ENCODE measurements at places on chromosomes 13 and 19.

- no peak for DNase-seq
These were observed 10.0 kb downstream of the COL4A2 start for GRCh38 chr13:110317093-110317492.

- no peak for DNase-seq
These were observed 100.3 kb upstream of the DOCK9 start for GRCh38 chr13:99078017-99078771.

- no peak for DNase-seq
These were observed 2175.9 kb downstream of the PCDH9 start for GRCh38 chr13:65054277-65054676.

DNA sequence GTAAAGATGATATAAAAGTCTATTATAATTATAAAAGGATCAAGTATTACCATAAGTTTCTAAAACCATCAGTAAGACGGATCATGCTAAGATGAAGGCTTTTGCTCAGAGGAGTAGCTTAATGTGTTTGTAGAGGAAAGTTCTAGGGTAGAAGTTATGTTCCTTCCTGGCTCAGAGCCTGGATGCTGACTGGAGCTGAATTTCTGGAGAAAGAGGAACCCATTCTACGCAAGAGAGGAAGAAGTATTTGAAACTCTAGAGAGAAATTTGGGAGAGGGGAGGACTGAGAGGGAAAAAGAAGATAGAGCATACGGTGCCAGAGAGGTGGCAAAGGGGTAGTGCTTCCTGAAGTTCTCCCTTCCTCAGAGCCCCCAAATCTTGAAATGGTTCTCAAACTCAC lies 51.4 kb upstream of the SGCG start:
- no peak for DNase-seq

GRCh38 chr19:28977826-28978225 lies 235.1 kb downstream of the UQCRFS1 start:
- no peak for DNase-seq

DNA sequence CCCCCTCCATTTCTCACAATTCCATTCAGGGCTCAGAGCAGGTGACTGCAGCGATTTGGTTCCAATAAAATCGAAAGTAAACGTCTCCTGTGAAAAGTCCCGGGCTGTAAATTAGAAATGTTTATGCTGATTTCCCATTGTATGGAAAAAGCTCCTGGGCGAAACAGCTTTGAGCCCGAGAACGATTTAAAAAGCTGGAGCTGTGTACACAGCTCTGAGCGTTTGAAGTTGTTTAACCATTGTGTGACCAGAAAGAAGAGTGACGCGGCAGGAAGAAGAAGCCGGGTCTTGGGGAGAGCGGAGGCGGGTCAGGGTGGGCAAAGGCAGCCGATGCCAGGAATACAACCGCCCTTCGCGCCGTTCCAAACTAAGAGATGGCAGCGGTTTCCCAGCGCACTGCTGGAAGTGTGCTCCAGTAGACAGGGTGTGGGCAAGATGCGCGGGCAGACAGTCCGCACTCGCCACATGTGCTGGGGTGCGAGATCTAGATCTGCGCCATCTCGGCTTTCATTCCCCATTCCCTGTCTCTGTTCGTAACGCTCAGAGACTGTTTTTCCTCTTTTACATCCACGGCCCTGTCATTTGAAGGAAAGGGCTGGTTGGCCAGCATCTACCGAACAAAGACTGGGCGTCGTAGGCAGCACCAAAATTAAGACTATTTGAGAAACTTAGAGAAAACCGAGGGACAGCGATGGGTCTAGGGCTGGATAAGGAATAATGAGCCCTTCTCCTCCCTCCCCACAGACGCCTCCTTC lies 960 bp upstream of the GSX1 start:
- peak; percentile 7 for DNase-seq

- DNase-seq, result no peak
These were observed at the start of gene KCNRG for GRCh38 chr13:50015258-50015657. KCNRG (plus strand) TSS chr13:50015444; CDS start chr13:50015494, 50 bp downstream.

DNA sequence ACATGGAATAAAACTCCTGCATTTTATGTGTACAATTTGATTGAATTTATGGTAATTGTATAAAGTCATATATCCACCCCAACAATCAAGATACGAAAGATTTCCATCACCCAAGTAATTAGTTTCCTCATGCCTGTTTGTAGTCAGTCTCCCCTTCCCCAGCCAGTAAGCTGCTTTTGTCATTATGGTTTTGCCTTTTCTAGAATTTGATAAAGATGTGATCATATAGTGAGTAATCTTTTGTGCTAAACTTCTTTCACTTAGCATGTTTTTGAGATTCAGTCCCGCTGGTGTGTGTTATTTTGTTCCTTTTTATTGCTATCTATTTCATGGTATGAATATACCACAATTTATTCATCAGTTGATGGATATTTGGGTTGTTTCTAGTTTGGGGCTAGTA lies 16.0 kb downstream of the ITM2B start:
- DNase-seq, result no peak

- DNase-seq, result no peak
These were observed 1237.4 kb downstream of the UQCRFS1 start for GRCh38 chr19:27975419-27976005.

DNA sequence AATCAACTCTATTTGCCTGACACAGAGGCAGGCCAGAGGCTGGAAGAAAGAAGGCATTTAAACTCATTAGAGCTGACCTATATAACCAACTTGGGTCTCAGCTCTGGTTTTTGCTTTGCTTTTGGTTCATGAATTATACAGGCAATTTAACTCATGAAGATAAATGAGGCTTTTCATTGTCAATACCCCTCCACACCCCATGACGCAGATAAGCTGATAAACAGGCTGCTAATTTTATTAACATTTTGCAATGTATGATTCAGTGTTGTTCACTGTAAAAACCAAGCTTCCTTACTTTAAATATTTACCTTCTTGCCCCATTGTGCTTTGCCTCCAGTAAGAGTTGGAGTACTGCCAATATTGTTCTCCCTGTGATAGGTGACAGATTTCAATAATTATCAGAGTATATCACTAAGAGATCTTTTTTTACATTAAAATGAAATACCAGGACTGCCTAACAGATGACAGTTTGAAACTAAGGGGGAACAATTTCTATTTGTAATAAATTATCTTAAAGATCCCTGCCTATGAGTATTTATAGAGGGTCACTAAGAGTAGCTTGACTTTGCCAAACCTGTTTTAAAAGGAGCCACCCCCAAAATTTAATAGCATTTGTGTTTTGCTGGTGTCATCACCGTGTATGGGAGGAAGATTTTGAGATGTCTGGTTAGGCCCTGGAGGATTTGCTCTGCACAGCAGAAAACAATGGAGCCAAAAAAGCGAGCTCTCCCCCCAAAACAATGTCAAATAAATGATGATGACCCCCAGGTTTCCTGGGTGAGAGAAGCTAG lies 472.7 kb upstream of the NBEA start:
- DNase-seq, result peak; percentile 50

DNA sequence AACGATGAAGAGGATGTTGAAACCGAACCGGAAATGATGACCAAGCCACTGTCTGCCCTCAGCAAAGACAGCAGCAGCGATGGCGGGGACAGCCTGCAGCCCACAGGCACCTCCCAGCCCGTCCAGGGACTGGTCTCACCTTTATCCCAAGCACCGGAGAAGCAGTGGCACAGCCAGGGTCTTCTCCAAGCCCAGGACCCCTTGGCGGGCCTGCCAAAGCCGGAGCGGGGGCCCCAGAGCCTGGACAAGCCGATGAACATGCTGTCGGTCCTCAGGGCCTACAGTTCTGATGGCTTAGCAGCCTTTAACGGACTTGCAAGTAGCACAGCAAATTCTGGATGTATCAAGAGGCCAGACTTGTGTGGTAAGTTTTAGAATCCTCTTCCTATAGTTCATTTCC lies 177.0 kb downstream of the ZNF536 start:
- no peak for DNase-seq

- DNase-seq, result peak; percentile 15
These were observed 452.7 kb downstream of the TSHZ3 start for GRCh38 chr19:30896554-30896953.

GRCh38 chr13:114124921-114125320 lies 7.5 kb downstream of the RASA3 start:
- no peak for DNase-seq

DNA sequence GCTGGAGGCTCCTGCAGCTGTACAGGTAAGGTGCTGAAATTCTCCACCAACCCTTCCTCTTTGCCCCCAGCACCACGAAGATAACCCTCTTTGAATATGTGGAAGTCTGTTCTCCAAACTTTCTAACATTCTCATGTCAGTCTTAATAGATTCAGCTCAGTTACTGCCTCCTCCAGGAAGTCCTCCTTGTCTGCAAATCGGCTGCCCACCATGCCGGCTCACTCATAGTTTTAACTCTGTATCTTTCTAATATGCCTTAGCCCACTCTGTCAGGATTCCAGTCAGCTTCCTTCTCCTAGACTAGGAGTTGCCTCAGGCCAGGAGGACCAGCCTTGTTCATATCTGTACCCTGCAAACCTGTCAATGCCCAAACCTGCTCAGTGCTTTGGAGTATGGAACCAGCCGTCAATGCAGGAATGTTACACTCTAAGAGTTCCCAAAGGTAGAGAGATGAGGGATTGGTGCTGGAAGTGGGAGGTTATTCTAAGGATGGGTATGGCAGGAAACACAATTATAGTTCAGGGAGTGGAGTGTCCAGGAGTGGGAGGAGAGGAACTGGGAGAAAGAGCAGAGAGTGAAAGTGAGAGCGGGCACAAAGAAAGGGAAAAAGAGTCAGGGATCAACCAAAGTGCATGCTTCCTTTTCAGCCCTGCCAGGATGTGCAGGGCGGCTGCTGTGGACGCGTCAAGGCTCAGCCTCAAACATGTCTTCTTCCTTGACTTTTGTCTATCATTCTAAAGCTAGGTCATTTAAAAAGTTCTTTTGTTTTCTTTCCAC lies 38.0 kb upstream of the ALOX5AP start:
- no peak for DNase-seq

DNA sequence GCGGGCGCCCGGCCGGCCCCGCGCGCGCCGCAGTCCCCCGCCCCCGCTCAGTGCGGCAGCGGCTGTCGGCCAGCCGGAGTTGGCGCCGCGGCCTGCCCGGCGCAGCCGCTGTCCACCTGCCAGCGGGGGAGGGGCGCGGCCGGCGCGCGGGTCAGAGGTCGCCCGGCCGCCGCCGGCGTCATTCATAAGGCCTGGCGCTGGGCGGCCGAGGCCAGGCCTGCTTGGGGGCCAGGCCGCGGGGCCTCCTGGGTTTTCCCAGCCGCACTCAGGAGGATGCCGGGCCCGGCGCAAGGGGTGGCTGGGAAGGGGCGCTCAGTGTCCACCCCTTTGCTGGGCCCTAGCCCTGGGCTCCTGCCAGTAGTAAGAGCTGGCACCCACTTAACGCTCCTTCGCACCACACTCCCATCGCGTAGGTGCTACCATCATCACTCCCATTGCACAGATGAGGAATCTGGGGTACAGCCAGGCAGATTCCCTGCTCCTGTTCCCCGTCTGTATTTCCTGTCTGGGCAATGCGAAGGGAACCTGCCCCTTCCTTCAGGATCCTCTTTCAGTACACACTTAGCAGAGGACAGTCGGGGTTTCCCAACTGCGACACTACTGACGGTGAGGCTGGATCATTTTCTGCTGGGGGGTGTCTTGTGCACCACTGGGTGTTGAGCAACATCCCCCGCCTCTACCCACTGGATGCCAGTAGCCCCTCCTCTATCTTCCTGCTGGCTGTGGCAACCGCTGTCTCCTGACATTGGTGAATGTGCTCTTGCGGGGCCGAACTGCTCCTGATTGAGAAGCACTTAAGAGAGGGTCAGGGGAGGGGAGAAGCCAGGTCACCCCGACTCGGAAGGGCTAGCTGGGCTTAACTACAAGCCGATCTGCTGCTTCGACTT lies 846 bp upstream of the PRKACA start:
- peak; percentile 20 for DNase-seq

- DNase-seq, result no peak
These were observed 2.5 kb upstream of the UBE2M start for GRCh38 chr19:58560921-58561320.

DNA sequence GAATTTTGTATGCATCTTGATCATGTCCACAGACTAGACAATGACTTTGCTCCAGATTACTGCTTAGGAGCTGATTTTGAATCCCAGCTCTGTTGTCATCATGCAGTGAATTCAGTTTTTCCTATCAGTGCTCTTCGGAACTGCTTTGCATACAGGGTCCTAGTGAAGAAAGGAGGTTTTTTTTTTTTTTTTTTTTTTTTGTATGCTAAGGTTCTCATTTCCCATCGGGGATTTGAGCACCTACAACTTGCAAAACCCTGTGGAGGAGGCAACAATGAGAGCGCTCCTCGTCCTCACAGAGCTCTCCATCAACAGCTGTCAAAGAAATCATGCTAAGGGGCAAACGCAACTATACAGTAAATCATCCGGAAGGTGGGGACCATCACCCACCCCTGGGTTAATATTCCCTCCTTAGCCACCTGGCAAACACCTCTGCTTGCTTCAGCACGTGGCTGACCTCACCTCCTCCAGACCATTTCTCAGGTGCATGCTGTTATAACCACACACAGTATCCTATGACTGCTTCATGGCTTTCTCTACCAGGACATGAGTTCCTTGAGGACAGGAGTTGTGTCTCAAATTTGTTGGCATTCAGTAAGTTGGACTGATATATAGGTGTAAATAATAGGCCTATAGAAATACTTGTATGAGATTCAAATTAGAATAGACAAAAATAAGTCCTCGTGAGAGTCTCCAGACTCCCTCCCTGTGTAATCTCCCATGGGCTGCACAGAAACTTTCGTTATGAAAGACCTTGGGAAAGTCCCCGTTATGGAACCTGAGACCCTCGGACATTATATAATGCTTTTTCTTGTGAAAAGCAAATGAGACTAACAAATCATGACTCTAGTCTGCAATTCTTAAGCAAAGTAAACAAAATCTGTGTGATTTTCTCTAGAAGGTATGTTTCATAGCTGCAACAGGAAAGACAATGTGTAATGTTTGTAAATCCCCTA lies 113.8 kb downstream of the KATNAL1 start:
- no peak for DNase-seq

DNA sequence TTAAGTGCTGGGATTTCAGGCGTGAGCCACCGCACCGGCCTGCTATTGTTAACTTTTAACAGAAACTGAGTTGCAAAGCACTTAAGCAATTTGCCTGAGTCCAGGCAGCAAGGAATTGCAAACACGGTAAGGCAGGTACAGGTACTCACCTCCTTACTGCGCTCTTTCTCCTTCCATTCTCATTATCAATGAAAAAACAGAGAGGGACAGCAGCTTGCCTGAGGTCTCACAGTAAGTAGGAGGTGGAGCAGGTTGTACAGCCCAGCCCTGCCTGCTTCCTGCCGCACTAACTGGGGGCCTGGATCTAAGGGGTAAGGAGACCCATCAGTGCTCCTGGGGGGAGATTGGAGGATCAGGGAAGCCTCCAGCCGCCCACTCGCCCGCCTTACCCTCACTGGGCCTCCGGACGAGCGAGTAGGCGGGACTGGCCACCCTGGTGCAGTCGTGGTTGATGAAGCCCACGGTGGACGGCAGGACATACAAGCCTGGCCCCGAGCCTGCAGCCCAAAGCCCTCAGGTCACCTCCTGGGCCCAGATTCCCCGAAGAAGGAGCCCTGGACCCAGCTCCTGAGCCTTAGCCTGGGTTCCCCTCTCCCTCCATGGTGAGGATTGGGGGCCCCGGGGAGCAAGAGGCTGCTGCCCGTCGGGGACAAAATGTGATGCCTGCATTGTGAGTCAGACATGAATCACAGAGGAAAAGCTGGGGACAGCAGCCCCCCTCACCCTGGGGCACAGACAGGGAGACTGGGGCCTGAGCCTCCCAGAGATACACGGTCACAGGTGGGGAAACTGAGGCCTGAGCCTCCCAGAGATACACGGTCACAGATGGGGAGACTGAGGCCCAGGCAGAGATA lies 11.4 kb upstream of the SHC2 start:
- DNase-seq, result no peak

GRCh38 chr19:1911995-1912394 lies 6.8 kb downstream of the ADAT3 start:
- DNase-seq, result no peak

- DNase-seq, result peak; percentile 92
These were observed at the start of gene USE1 for GRCh38 chr19:17215127-17215971. USE1 (plus strand) TSS chr19:17215357; CDS start chr19:17215406, 49 bp downstream.

Data from DMS79 treated with DMSO at 0.1 percent for 48 hours (cell line).